ENCODE measurements at places on chromosomes 3 and 15. TPM values are rescaled to one million over a fixed set of nuclear protein-coding genes. Genes with fewer than 3 reads are reported as not detected.

- no peak for DNase-seq
Measured at GRCh38 chr3:115975353-115975752, 352.0 kb downstream of the GAP43 start.

DNA sequence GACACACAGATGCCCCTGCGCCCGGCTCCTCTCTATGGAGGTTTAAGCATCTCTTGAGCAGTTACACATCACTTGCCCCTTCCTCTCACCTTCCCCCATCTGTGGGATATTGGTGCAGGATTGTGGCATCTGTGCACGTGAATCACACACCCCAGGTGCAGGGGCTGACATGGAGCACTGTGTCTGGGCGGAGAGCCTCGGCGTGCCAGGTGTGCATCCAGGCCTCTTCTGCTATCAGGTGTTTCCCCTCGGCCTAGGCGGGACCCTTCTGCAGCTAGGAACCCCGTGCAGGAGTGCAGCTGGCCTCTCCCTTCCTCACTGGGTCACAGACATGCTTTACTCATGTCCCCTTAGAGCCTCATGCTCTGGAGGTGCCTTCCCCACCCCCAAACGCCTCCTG lies 33.4 kb upstream of the MUC13 start:
- DNase-seq = no peak

- DNase-seq = no peak
Measured at GRCh38 chr3:97942801-97943546, 29.3 kb downstream of the RIOX2 start.

DNA sequence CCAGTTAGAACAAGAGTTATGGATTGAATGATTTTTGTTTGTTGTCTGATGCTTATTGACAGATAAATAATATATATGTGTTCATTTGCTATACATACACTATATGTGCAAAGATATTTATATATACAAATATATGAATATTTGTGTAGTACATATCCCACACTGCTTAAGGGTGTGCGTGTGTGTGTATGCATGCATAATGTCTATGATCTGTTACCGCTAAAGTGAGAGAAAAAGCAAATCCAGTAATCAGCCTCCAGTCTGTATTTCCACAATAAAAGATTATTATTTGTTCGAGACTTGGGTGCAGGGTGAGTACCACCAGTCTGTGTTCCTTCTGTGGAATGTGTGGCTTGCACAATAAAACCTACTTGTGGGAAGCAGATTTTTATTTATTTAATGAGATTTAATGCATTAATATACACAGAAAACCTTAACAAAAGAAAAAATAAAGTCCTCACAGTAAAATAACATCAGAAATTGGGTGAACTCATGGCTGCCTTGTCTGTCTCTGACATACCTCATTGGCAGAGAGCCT lies 366.0 kb upstream of the TBL1XR1 start:
- DNase-seq = no peak

DNA sequence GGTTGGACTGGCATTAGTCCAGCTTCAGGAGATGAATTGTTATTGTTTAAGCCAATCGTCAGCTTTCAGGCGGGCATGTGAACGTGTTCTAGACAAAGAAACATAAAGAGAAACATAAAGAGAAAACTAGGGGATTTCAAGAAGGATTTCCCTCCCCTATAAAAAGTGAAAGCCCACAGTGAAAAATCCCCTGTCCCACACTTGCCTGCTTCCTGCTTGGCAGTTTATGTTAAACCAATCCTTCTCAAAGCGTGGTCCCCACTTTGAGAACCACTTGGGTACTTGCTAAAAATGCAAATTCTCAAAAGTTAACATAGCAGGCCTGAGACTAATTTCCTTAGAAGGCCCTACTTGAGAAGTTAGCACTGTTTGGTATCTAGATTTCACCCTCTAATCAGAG lies 293.0 kb upstream of the SOX14 start:
- DNase-seq = no peak

- DNase-seq = no peak
Measured at GRCh38 chr3:84961011-84961410, 2.2 kb downstream of the CADM2 start.

DNA sequence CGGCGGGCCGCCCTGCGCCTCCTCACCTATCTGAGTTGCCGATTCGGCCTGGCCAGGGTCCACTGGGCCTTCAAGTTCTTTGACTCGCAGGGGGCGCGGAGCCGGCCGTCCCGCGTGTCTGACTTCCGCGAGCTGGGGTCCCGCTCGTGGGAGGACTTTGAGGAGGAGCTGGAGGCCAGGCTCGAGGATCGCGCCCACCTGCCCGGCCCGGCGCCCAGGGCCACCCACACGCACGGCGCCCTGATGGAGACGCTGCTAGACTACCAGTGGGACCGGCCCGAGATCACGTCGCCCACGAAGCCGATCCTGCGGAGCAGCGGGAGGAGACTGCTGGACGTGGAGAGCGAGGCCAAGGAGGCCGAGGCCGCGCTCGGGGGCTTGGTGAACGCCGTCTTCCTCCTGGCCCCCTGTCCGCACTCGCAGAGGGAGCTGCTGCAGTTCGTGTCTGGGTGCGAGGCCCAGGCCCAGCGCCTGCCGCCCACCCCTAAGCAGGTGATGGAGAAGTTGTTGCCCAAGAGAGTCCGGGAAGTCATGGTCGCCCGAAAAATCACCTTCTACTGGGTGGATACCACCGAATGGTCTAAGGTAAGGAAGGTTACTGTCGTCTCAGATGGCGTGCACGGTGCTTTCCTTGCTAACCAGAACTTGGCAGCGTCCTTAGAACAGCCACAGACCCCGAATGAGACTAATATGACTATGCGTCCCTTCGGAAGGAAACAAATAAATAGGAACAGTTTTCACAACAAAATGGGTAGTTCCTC lies 567 bp downstream of the TICRR start:
- peak; percentile 24 for DNase-seq

- no peak for DNase-seq
Measured at GRCh38 chr3:143476965-143477640, 357.5 kb downstream of the CHST2 start.

The DNAH12 gene
- total RNA-seq = 0.29 TPM

The UROC1 gene
- total RNA-seq = not detected

Data from mesothelial cell of epicardium (in vitro differentiated cells).